ENCODE measurements at places on chromosomes 12 and 14.
A peak's percentile ranks its signal among the peaks of the same experiment; 100 is the strongest.

DNA sequence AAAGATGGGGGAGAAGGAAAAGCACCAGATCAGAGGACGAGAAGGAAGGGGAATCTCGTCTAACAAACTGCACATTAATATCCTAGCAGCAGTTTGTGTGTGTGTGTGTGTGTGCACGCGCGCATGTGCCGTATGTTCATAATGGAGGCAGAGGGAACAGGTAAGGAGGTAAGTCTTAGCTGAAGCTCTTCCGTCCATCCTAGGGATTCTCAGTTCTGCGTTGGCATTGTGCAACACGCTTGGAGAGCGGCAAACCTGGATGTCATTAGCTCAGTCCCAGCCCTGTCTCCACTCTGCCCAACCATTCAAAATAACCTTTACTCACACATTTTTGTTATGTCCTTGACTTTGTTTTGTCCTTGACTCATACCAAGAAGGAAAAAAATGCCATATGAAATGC lies 1.6 kb upstream of the C1R start:
- no peak for DNase-seq

- no peak for DNase-seq
Observed at GRCh38 chr14:43169722-43170121, 1337.4 kb downstream of the FSCB start.

- peak; percentile 82 for DNase-seq
Observed at GRCh38 chr14:50875359-50876070, 3.7 kb downstream of the ABHD12B start.

DNA sequence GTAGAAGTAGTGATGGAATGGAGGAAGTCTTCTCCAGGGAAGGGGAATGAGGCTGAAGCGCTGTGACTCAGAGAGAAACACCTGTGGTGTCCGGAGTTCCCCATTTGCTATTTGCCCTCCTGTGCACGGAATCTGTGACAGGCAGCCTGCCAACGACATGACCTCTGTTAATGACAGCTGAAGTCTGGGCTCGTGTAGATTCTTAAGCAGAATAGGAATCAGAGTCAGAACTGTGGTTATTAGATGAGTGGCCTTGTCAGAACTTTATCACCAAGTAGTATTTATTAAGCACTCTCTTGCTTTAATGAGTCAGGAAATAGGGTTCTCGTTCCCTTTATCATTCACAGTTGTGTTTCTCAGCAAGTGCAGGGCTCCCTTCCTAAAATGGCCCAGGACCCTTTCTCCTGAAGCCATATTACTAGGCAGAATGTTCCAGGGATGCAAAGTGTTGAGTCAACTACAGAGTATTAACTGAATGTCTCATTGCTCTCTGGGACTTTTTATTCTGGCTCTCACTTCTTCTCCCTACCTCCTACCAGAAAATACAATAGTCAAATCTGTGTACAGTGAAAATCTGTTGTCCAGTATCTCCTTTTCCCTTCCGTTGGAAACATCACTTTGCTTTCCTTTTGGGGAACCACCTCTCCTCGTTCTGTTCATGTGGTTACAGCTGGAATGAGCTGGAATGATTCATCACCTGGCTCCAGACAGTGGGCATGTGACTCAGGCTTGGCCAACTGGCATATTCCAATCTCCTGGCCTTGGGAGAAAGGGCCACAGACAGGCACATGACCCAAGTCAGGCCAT lies 77.8 kb upstream of the MAX start:
- DNase-seq, result peak; percentile 83

DNA sequence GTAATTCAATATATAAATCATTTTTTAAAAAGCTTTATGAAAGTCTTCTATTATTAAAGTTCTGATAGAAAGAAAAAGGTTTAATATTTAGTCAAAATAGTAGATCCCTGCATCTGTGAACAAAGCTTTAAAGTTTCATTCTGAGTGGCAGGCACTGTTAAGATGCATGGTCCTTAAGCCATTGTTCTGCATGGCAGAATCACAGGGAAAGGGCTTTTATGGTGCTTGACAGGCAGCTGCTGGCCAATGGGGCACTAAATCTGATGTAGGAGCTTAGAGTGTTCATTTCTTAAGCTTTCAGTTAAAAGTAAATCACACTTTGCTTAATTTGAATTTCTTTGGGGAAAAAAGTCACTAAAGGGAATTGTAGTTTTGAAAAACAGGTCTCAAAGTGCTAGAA lies 148.2 kb downstream of the PLEKHA5 start:
- DNase-seq, result no peak

DNA sequence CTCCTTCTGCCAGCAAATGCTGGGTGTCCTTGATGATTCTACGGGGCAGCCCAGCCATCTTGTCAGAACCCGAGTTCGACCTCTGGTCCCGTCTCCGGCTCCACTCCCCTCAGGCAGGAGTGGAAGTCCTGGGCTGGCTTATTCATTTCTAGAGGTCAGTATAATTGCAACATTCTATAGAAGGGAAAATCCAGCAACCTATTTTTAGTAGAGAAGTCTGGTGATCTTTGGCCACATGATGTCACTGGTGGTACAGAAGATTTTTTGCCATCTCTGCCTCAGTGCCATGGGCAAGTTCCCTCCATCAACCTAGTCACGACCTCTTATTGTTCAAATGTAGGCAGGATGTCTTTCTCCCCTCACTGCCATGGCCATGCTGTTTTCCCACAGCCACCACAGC lies 22.4 kb downstream of the OR10G2 start:
- DNase-seq, result no peak

DNA sequence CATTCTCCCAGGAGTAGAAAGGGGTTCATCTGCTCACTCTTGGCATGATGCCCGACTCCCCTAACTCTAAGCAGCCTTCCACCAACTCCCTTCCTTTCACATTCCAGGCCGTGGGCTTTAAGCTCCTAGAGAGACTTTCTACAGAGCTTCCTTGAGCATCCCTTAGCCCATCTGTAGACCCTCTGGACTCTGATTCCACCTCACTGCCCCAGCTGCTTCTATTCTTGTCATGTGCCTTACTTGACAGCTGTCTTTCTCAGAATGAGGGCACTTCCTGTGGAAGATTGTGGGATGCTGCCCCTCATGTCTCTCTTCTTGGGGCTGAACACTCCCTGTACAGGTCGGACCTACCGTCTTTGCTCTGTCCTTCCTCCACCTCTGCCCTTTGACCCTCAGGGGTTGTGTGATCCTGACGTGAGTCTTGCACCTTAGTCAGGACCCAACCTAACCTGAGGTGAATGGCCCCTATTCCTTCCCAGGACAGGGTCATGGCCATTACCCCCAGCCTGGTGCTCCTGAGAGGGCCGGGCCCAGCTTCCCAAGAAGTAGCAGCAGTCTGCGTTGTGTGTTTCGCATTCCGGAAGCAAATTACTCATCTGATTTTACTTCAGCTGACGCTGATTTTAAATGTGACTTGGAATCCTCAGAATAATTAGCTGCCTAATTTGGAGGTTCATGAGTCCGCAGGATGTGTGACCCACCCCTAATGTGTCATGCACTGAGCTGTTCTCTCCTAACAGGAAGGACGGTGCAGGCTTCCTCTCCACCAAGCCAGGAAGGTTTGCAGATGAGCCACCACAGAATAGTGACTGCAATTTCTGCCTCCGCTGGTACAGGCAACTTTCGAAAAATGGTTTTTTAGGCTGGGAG lies 2.7 kb upstream of the GALNT6 start:
- DNase-seq, result peak; percentile 71

- no peak for DNase-seq
Observed at GRCh38 chr14:61616524-61617185, 78.7 kb upstream of the HIF1A start.

DNA sequence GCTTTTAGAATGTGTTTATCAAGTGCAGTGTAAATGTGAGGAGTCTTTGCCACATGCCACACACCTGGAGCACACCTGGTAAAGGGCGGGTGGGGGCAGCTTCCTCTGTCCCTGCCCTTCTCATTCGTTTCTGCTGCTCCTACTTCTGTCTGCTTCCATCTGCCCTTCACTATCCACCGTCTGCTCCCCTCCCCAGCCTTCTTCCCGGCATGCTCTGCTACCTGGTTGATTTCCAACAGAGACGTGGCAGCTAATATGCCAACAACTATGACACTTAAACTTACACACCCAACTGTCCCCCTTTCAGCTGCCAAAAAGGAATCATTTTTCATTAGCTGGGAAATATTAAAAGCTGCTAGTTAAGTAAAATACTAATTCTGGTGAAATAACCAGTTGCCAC lies 9.1 kb upstream of the CARMIL3 start:
- no peak for DNase-seq

DNA sequence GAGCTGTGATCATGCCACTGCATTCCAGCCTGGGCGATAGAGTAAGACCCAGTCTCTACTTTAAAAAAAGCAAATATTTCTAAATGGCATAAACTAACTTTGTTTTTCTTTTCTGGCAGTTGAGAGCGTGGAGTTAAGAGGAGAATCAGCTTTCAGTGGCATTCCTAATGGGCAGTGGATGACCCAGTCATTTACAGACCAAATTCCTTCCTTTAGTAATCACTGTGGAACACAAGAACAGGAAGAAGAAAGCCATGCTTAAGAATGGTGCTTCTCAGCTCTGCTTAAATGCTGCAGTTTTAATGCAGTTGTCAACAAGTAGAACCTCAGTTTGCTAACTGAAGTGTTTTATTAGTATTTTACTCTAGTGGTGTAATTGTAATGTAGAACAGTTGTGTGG lies 21.2 kb downstream of the TDG start:
- DNase-seq, result no peak

- DNase-seq, result no peak
Observed at GRCh38 chr14:95668235-95668772, 17.9 kb upstream of the TCL1B start.

- no peak for DNase-seq
Observed at GRCh38 chr14:20382526-20382925, 30.8 kb downstream of the TEP1 start.

- DNase-seq, result no peak
Observed at GRCh38 chr12:71393625-71394024, 46.0 kb upstream of the LGR5 start.

GRCh38 chr14:64800000-64800399 lies 79.7 kb downstream of the SPTB start:
- peak; percentile 22 for DNase-seq

DNA sequence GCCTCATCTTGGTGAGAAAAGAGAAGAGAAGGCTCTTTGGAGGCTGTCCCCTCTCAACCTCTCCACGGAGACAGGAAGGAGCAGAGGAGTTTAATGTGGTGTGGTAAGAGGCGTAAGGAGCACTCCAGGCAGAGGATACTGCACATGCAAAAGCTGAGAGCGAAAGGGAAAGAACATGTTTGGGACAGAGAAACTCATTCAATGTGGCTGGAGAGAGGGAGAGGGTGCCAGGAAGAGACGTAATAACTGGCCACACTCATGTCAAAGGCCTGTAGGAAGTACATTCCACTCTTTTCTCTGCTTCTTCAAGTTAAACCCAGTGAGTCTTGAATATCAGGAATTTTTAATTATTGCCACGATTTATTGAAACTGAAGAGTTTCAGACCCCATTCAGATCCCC lies 12.0 kb downstream of the VDR start:
- no peak for DNase-seq
